Astrocyte of the spinal cord (primary cell): ENCODE measurements at places on chromosomes 16 and 17.
A peak's percentile ranks its signal among the peaks of the same experiment; 100 is the strongest.

GRCh38 chr17:7380321-7380720 is 568 bp upstream of the TNK1 start:
- DNase-seq = no peak

GRCh38 chr17:21283482-21284318 is 811 bp upstream of the MAP2K3 start:
- DNase-seq = no peak

DNA sequence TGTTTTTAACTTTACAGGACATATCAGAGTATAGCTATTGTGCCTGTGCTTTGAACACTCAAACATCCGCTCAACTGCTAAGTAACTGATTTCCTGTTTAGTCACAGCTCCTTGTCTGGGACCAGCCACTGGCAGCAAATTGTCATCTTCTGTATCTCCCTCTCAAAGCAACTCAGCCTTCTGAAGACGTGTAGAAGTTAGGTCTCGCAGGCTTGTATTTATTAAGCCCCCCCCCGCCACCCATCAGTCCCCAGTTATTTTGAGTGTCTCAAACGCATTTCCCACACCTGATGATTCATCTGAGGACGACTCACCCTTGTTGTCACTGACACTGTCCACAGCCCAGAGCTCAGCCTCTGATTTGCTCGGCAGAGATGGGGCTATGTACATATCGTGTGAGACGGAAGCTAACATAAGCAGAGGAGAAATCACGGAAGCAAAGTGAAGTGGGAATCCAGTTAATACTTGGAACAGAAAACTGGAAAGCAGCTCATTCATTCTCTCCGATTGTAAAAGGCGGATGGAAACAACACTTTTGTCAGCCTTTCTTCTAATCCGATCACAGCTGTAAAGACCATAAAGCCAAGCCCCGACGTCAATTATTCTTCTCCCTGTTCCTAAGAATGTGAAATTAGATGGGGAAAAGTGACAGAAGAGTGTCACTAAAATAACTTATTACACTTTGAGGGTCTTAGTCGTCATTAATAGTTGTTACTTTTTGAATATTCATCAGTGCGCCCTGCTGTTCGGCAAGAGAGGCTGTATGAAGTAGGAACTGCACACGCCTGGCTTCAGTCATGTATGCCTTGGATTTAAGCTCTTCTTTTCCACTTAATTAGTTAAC is 64.2 kb downstream of the PITPNC1 start:
- peak; percentile 74 for DNase-seq

- no peak for DNase-seq
These were observed 13.4 kb upstream of the CDH5 start for GRCh38 chr16:66353055-66353454.

- no peak for DNase-seq
These were observed 82.8 kb downstream of the TNFRSF13B start for GRCh38 chr17:16889088-16889465.

DNA sequence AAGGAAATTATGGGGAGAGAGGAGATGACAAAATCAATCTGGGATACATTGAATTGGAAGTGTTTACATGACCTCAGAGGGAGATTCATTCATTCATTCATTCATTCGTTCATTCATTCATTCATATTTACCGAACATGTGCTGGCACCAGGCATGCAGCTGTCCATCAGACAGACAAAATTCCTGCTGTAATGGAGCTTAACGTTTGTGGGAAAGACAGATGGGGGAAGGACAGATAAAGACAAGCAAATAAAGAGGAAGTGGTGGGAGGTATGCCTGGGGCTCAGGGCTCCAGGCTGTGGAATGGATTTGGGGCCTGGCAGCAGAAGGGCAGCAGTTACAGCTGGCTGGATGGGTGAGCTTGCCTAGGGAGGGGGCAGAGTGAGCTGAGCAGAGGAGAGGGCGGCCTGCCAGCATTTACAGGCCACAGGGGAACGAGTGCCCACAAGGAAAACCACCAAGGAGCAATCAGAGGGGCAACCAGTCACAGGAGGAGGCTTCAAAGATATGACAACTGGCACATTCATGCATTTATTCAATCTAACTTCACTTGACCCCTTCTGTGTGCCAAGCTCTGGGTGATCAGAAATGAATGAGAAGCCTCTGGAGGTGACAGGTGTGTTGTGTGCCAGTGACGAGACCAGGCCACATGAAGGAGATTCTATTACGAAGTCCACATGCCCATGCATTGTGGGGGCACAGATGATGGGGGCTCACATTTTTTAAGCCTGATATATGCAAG is 48.5 kb downstream of the ARHGAP27 start:
- DNase-seq = no peak

DNA sequence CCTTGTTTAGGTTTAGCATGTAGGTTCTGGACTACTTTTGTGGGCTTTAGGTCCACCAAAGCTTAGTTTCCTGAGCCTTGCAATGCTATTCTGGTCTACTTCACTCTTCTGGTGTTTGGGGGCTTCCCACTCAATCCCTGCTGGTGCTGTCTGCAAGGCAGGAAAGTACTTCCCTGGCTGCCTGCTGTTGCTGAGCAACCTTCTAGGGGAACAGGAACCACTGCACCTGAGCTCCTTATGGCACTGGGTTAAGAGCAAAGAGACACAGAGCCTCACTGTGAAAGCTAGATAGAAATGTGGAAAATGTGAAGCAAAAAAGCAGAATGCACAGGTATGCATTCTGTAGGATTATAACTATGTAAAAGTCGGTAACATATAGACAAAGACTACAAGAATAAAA is 17.0 kb downstream of the MPO start:
- DNase-seq = no peak

DNA sequence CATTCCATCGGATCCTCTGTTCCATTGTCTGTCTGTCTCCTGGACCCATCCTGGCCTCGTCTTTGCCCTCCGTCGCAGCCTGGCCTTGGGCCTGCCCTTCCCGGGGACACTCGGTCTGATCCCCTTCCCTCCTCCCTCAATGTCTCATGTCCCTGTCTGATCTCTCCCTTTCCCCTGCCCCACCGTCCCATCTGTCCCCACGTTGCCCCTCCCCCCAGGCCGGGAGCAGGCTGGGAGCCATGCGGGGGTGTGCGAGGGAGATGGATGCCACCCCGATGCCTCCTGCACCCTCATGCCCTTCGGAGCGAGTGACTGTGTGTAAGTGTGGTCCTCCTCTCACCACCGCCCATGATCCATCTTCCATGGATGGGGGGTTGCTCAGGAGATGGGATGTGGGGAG is 5.3 kb upstream of the ATP2A1 start:
- no peak for DNase-seq

DNA sequence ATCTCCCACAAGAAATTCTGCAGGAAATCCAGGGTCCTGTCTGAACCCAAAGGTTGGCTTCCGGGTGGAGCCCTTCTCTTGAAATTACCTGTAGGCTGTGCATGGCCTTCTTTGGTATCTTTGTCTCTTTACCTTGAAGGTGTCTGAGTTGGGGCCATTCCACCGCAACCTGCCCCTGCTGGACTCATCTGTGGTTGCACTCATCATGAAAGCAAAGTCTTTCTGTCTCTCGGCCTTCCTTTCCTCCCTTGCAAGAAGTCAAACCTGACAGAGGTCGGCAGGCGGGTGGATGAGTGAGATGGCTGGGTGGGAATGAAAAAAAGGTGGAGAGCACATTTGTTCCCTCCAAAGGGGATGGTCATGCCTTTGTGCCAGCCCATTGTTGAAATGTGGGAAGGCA is 25.1 kb downstream of the SALL1 start:
- no peak for DNase-seq

- DNase-seq = peak; percentile 95
These were observed 124.8 kb downstream of the ABCC1 start for GRCh38 chr16:16073891-16074881.

DNA sequence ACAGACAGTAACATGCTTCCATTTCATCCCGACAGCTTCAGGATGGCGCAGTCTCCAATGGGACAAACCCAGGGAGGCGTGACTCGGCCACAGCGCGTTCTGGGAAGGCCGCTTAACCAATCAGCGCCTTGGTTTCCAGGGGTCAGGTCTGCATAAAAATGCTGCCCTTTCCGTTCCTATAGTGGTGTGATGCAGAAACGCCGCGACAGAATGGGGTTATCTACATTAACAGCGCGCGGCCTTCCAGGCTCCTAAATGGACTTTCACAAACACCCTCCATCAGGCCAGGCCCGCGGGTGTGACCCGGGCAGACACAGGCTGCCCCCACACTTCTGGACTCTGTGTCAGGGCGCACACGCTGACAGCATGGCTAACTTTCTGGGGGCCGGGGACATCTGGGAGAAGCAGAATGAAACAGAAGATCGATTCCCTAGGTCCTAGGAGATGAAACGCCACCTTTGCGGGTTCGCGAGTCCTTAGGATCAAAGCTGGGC is 792 bp downstream of the TMEM231 start:
- peak; percentile 86 for DNase-seq

- DNase-seq = peak; percentile 71
These were observed 78.1 kb downstream of the SKAP1 start for GRCh38 chr17:48351911-48352332.

DNA sequence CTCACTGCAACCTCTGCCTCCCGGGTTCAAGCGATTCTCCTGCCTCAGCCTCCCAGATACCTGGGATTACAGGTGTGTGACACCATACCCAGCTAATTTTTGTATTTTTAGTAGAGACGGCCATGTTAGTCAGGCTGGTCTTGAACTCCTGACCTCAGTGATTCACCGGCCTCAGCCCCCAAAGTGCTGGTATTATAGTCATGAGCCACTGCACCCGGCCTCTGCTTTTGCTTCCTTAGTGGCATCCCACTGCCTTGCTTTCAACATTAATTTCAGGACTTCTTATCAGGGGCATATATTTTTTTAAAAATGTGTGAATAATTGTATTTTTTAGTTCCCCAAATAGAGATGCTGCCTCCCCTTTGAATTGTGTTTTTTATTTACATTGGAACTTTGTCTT is 98.8 kb downstream of the SYCE1L start:
- peak; percentile 49 for DNase-seq

DNA sequence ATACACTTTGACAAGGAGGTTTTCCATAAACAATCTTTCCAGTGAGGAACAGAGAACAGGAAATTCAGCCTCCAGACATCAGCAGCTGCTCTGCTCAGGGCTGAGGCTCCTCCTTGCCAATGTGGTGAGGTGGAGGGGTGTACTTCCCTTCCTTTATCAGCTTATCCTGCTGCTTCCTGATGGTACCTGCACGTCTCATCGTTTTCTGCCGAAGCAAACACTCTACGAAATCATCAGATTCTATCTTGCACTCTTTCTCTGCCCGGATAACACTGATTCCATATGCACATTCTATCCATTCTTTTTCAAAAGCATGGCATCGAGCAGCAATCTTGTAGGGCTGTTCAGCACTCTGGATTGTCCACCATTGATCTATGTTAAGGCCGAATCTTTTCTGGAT is 15.4 kb upstream of the SEZ6 start:
- DNase-seq = no peak

DNA sequence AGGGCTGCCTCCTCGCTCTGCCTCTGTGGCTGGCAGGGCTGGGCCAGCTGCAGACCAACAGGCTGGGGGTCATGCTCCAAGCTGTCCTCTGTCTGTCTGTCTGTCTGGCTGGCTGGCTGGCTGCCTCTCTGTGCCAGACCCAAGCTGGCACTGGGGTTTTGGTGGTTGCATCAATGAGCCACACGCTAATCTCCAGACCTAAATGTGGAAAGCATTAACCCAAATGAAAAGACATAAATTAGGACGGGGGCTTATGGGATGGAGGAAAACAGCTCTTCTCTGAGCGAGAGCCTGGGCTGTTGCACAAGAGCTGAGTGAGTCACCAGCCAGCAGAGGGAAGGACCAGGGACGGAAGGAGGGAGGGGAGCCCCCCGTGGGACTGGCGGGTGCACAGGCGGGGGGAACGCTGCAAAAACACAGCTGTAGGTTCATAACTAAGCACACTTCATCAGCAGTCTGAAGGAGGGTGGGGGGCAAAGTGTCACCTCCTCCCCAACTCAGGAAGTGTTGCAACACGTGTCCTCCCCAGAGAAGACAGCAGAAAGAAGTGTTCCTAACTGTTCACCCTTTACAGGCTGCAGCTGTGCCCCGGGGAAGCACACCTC is 83.4 kb downstream of the GAS7 start:
- peak; percentile 95 for DNase-seq

GRCh38 chr17:80168371-80168770 is 1.5 kb upstream of the CARD14 start:
- no peak for DNase-seq

DNA sequence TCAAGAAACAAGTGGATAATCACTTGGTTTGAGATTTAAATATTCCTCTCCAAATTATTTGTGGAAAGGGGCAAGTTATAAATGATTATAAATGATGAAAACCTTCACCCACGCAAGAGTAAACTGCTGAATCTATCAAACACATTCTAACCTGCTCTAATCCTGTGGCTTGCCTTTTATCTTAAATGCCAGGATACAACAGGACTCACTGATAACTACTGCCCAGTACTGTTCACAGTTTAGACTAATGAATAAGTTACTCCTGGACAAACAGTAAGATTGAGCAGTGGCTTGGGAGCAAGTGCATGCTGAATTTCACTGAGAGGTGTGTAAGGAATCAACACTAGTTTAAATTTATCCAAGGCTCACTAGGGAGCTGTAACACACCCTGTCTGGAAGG is 31.1 kb downstream of the IGF2BP1 start:
- no peak for DNase-seq

DNA sequence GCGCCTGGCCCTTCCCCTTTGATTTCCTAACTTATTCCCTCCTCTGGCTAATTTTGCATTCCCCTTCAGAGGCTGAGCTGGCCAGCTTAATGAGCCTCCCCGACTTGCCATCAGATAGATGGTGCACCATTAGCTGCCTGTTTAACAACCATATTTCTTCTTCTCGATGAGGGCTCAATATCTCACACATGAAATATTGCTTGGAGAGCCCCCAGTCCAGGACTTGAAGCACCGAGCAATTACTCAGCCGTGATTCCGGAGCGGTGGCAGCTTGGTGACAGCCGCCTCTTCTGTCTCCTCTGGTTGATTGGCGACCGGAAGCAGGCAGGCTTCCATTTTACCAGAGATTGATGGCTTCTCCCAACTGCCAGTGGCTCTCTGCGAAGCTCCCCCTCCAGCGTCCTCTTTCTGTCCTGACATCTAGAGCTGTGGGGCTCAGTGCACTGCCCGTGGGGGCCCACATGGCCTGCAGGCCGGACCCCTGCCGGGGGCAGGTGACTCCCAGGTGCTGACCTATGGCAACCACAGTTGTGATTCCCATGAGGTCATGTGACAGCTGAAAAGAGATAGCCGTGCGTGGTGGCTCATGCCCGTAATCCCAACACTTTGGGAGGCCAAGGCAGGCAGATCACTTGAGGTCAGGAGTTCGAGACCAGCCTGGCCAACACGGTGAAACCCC is 133.7 kb upstream of the SEC14L1 start:
- DNase-seq = no peak

GRCh38 chr16:86443508-86444147 is 66.7 kb upstream of the FOXF1 start:
- DNase-seq = no peak
